ENCODE measurements at places on chromosomes 6 and 20.

DNA sequence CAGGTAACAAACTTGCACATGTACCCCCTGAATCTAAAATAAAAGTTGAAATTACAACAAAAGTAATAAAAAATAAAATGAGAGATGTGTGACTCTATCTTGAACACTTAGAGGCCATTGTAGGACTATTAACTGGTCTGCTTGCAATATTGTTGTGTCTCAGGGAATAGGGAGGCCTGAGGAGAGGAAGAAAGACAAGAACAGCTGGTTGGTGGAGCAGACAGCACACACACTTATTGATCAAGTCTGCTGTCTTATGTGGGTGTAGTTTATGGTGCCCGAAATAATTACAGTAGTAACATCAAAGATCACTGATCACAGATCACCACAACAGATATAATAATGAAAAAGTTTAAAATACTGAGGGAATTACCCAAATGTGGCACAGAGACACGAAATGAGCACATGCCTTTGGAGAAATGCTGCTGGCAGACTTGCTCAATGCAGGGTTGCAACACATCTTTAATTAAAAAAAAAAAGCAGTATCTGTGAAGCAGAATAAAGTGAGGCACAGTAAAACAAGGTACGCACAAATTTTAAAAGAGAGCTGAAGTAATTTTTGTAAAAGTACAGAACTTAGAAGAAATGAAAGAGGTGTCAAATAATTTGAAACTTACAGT is 110.1 kb upstream of the HDAC2 start:
- DNase-seq: no peak

DNA sequence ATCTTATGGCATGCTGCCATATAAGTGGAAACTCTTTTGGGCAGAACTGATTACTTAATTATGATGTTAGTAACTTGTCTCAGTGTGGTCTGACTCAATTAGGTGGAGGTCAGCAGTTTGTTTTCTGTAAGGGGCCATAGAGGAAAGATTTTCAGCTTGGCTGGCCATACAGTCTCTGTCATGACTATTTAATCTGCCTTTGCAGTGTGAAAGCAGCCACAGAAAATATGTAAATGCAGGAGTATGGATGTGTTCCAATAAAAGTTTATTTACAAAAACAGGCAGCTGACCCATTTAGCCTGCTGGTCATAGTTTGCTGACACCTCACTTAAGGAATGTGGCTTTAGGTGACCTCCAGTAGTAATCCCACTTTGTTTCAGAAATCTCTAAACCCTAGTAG is 700.7 kb downstream of the EPM2A start:
- no peak for DNase-seq

- DNase-seq: peak; percentile 57
These were observed 26.1 kb downstream of the DIDO1 start for GRCh38 chr20:62900052-62900691.

GRCh38 chr6:26426691-26427450 is 13.4 kb upstream of the BTN3A3 start:
- DNase-seq: no peak

GRCh38 chr6:12094689-12095088 is 82.6 kb downstream of the HIVEP1 start:
- DNase-seq: no peak

DNA sequence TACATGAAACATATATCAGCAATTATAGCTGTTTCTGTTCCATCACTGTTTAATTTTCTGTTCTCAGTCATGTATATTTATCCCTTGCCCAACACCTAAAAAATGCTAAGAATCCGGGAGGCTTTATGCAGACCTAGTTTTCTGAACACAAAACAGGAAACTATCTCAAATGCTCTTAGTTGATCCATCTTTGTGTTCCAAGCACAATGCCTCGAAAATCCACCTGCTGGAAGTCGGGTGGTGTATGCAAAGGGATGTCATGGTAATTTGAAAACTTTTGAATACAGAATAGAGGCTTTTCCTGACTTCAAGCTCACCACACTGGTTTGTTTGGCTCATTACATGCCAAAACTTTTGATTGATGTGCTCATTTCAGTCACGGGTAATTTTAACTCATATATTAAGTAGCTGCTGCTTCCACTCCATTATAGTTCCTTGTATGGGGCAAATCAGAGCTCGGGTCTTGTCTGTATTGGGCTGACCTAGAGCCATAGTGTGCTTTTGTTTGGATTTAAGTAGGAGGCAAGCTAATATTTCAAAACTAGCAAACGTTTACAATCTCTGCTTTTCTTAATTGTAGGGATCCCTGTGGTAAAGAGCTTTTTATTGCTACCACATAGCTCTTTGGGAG is 646.5 kb upstream of the EPHA7 start:
- no peak for DNase-seq

- no peak for DNase-seq
These were observed at the start of gene ETV7 for GRCh38 chr6:36387440-36388303. Gene ETV7 (minus strand): TSS chr6:36387669. CDS start chr6:36387541, 128 bp downstream.

GRCh38 chr20:23203951-23204730 is 118.0 kb upstream of the CD93 start:
- no peak for DNase-seq

DNA sequence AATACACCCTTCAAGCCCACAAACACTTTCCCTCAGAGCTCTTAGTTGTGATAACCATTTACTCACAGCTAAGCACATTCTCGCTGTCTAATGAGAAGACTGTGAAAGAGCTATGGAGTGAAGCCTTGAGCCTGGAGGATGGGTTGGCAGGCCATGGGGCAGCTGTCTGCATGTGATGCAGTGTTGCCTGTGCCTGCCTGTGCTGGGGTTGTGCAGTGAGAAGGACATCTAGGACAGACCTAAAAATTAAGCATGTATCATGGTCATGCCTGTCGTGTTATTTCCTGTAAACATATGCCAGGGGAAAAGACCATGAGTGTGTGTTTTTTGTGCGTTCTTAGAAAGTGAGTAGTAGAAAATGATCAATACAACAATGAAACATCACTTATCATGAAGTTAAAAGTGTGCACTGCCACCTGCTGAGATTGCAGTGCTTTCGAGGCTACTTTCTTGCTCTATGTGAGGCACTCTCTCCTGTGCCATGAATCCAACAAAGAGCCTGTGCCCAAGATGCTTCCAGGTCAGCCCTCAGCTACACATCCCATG is 8.1 kb upstream of the ZC3H12D start:
- no peak for DNase-seq

- DNase-seq: no peak
These were observed 71.2 kb downstream of the KIAA0319 start for GRCh38 chr6:24574809-24575208.

DNA sequence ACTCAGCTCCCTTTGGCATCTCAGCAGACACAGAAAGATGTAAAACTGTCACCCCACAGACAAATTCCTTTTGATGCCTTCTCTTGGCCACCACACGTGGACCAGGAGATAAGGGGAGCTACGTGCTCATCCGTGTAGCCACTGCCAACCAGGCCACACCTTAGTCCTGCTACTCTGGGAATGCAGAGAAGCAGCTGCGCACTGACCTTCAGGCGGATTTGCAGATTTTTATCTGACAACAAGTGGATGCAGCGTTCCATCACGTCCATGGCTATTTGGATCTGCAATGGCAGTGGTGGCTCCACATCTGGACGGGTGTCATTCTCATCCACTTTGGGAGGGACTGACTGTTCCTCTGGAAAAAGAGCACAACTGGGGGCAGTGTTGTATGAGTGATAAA is 30.8 kb downstream of the TTI1 start:
- DNase-seq: no peak

- DNase-seq: no peak
These were observed 110.3 kb upstream of the GGTLC1 start for GRCh38 chr20:24098886-24099285.

DNA sequence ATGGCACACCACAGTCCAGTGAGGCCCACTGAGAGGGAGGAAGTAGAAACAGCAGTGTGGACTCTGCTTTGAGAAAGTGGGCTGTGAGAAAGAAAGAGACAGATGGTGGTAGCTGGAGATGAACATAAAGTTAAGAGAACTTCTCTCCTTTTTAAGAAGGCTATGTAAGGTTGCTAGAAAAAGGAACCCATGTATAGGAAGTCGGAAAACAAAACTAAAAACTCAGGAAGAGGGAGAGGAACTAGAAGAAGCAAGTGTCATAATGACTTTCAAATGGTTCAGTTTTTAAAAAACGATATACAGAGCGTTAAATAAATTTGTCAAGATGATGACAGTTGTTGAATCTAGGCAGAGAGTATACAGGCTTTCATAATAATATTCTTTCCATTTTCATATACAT is 25.4 kb upstream of the GMNN start:
- DNase-seq: no peak

GRCh38 chr6:44569931-44570385 is 182.5 kb downstream of the CDC5L start:
- DNase-seq: no peak

DNA sequence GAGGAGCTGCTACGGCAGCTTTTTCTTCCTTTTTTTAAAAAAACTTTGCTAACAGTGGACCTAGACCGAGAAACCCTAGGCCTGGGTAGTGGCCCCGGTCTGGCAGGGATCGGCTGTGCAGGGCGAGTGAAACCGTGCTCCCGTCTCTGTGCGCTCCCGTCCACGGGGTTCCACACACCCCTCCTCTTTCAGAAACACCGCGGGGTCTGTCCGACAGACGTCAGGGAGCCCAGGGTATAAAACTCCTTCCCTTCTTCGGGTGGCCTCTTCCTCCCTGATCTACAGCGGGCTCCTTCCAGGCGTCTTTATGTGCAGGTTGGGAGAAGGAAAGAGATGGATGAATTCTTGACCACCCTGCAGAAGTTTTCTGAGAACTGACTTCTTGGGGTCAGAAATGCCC is 27.1 kb upstream of the SMOC2 start:
- no peak for DNase-seq

- no peak for DNase-seq
These were observed 135.3 kb downstream of the ARID1B start for GRCh38 chr6:156912431-156912830.

GRCh38 chr6:137465378-137466009 is 28.7 kb downstream of the OLIG3 start:
- no peak for DNase-seq

DNA sequence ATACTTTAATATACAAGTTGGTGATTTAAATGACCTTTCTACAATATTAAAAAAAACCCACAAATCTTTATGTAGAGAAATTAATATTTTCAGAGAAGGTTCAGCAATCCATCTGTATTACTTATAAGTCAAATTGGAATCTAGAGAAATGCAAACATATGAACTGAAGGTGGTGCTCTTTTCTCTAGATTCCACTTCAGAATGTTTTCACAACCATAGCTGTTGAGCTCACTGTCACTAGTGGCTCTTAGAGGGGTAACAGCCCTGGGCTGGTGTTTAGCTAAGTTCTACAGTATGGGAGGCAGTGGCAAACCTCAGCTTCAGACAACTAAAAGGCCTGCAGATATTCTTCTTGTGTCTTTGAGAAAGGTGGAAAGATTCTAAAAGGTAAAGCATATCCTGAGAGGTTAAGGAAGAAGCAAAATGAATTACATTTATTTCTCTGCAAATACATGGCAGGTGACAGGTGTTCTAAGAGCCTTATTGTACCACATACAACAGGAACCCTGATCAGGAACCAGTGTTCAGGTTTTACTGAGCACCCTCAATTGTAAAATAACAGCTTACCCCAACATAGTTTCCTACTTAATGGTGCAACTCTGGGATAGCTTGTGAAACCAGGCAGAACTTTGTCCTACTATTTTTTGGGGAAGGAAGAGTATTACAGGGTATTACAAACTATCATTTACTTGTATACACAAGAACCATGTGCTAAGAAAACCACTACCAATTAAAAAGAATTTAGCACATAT is 56.6 kb upstream of the SAMHD1 start:
- DNase-seq: no peak

DNA sequence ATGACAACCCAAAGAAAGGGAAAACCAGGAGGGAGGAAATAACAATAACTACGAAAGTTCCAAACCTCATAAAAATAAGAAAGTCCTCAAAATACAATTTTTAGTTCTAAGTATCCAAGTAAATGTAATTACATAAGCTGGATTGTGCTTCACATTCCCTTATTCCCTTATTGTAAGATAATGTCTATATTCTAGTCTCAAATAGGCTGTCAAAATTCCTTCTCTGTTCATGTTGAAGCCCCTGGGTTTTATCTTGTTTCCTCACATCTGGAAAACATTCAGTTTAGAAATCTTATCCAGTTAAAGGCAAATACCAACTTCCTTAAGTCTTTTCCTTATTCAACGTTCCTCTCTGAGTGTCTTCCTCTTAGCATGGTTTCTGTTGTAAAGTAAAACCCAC is 282.3 kb downstream of the CD109 start:
- DNase-seq: no peak

GRCh38 chr20:50438986-50439407 is 71.2 kb upstream of the PTPN1 start:
- DNase-seq: no peak

DNA sequence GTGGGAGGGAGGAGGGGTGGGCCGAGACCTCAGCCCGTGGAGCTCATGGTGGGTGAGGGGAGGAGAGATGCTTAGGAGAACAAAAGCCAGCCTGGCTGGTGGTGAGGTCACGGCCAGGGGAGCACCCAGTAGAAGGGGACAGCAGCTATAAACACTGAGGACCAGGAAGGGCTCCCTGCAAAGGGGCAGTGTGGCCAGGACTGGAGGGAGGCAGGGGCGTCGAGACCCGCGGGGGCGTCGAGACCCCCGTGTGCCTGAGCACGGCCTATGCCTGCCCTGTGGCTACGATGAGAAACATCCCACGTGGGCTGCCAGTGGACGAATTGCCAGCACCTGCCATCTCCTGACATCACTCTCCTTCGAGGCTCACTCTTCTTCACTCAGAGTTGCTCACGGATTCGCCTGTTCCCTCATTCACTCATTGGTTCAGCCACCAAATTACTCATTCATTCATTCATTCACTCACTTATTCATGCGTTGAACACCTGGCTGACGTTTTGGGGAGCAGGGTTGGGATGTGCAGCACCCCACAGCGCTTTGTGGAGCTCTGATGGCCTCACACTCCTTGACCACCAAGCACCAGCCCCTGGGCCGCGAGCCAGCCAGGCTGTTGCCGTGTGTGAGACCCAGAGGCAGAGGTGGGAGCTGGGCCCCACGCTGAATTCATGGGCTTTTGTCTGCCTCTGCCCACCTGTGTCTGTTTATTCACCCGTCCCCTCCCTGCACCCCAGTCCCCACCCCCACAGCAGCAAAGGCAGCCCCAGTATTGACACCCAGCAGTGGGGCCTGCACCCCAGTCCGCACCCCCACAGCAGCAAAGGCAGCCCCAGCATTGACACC is 61.2 kb upstream of the BHLHE23 start:
- no peak for DNase-seq

GRCh38 chr6:101760843-101761621 is 367.5 kb downstream of the GRIK2 start:
- no peak for DNase-seq

GRCh38 chr20:21126581-21126870 is 644 bp downstream of the KIZ start:
- no peak for DNase-seq

GRCh38 chr20:17558154-17558940 is 11.5 kb upstream of the DSTN start:
- no peak for DNase-seq

DNA sequence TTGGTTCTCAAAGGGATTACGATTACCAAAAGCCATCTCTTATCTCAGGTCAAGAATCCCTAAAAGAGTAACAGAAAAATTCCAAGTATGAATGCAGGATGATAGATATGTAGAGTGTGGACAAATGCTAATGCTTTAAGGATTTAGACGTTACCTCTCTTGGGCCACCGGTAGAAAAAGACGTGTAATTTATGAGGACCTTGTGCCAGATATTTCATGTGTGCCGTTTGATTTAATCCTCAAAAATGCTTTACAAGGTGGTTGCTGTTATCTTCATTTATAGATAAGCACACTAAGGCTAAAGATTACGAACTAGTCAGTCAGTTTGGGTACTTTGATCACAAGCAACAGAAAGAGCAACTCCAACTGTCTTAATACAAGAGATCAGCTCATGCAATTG is 370.8 kb upstream of the JAG1 start:
- DNase-seq: no peak

GRCh38 chr20:9995510-9996272 is 39.1 kb upstream of the ANKEF1 start:
- no peak for DNase-seq

Data from T-helper 22 cell (primary cell).